Vein endothelial cell (primary cell): ENCODE measurements at places on chromosomes 3 and 15. TPM values are rescaled to one million over a fixed set of nuclear protein-coding genes. Genes with fewer than 3 reads are reported as not detected.

The P2RY1 gene
- 0.98 and 2.7 TPM in 2 replicates for total RNA-seq

The RHCG gene
- not detected in 2 replicates for total RNA-seq

The STXBP5L gene
- not detected in 2 replicates for total RNA-seq

The TEX9 gene
- total RNA-seq: 1.3 and 2.6 TPM in 2 replicates

The FOXL2NB gene
- total RNA-seq: 0.33 TPM in 1 of 2 replicates, not detected in the other
